Left renal cortex interstitium (tissue), 4 donors: ENCODE measurements at places on chromosomes 16 and 17.

DNA sequence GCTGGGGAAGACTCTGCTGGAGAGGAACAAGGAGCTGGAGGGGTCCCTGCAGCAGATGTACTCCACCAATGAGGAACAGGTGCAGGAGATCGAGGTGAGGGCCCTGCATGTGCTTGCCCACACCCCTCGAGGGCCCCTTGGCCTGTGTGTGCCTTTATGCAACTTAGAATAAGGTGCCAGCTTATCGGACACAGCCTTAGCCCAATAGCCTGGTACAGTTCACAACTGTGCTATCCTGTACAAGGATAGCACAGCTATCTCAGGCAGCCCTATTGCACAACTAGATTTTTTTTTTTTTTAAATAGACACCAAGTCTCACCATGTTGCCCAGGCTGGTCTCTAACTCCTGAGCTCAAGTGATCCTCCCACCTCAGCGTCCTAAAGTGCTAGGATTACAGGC, 12.1 kb downstream of the CDR2L start:
- no peak for DNase-seq

DNA sequence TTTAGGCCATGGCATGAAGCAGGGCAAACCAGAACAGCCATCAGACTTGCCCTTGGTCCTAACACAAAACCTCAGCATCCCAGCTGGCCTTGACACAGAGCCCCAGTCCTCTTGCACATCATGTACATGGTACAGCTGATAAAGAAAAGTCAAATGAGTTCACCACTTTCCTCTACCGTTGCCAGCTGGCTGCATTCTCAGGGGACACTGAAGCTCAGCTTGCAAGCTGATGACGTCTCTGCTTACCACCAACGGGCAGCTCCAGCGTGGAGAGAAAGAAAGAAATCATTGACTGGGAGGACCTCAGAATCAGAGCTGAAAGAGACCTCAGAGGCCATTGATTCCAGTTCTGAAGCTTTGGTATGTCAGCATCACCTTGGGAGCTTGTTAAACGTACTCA, 80.7 kb upstream of the CES5A start:
- DNase-seq, result no peak

DNA sequence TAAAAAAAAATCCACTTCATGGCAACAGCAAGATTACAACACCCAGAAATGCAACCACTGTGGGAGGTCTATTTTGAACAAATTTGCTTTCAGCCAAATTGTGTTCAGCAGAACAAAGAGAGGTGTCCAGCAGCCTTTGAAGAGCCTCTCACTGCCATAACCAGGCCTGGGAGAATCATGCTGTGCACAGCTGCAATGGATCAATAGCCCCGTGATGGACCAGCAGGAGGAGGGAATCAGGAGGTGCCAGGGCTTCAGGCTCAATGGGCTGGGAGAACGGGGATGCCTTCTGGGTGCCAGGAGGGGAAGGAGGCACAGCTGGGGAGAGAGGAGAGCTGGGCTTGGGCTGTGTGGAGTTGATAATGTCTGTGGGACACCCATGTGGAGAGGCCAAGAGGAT, 366.2 kb upstream of the EEF2KMT start:
- DNase-seq, result no peak

DNA sequence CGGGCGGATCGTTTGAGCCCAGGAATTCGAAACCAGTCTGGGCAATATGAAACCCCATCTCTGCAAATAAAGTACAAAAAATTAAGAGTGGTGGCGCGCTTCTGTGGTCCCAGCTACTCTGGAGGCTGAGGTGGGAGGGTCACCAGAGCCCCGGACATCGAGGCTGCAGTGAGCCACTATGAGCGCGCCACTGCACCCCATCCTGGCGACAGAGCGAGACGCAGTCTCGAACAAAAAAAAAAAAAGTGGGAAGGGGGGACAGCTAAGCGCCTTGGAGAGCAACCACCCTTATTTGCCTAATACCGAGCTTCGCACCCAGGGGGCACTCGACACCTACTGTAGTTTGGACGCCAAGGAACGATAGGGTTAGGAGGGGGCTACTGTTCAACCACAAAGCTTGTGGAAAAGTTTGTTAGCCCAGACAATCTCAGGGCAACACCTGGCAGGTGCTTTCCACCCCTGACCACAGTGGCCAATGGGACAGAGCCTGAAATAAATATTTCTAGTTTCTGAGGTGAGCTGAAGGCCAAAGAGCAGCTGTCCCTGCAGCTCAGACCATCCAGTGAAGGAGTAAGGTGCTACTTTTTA, 847 bp upstream of the PSMC3IP start:
- peak; percentile 80 for DNase-seq

GRCh38 chr16:75222271-75222783, 3.5 kb downstream of the CTRB1 start:
- DNase-seq, result no peak

- DNase-seq, result no peak
Measured at GRCh38 chr17:7219812-7220592, at the start of the genes ACADVL and DLG4. ACADVL (plus strand) TSS chr17:7219938; CDS start chr17:7219985, 47 bp downstream. DLG4 (minus strand) TSS chr17:7219836.

- DNase-seq, result no peak
Measured at GRCh38 chr16:50293994-50294855, 27.9 kb downstream of the ADCY7 start.

- no peak for DNase-seq
Measured at GRCh38 chr17:75269844-75270217, 1.2 kb downstream of the MIF4GD start.

GRCh38 chr16:703406-703805, 2.2 kb downstream of the FBXL16 start:
- no peak for DNase-seq

DNA sequence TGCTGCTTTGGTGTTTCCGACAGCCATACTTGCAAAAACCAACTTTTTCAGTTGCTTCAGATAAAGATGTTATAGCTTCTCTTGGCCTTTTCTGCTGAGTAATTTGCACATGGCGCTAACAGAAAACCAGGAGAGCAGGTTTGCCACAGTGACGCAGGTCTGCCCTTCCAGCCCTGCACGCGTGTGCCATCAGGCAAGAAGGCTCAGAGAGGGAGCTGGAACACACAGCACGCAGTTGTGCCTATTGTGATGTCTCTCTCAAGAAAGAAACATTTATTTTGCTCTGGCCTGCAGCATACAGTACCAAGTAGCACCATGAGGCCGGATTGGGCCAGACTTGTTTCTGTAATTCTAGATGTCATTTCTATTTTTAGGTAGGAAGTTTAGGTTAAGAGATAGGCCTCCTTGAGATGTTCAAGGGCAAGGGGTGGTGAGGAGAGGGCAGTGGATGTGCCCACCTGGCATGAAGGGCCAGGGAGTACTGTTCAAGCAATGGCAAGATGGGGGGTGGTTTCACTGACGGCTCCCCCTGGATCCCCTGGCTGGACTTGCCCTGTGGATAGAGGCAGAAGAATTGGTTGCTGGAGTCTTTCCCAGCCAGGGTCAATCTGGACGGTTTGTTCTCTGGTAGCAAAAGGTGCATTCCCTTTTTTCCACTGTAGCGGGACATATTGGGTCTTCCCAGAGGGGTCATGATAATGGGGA, 1.9 kb downstream of the CBX2 start:
- no peak for DNase-seq

DNA sequence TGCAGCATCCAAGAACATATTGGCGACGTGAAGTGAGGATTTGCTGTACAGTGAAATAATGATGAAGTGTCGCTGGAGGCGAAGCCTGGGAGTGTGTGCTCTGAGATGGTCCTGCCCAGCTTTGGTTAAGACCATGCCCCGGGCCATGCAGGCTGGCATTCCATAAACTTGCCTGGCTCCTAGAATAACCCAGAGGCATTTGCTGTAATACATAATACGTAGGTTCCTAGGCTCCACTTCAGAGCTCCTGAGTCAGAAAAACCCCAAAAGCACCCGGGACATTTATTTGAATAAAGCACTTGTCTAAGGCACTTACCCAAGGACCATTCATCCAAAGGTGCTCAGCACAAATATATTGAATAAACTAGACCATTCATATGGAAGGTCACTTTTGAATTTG, 279.3 kb downstream of the ABCC12 start:
- no peak for DNase-seq

GRCh38 chr17:56111706-56112485, 41.4 kb upstream of the ANKFN1 start:
- DNase-seq, result no peak

GRCh38 chr17:27535178-27535928, 79.1 kb downstream of the KSR1 start:
- no peak for DNase-seq

- DNase-seq, result no peak
Measured at GRCh38 chr16:3890091-3890490, 9.6 kb upstream of the CREBBP start.

GRCh38 chr17:8797621-8798175, 1.5 kb downstream of the MFSD6L start:
- no peak for DNase-seq

DNA sequence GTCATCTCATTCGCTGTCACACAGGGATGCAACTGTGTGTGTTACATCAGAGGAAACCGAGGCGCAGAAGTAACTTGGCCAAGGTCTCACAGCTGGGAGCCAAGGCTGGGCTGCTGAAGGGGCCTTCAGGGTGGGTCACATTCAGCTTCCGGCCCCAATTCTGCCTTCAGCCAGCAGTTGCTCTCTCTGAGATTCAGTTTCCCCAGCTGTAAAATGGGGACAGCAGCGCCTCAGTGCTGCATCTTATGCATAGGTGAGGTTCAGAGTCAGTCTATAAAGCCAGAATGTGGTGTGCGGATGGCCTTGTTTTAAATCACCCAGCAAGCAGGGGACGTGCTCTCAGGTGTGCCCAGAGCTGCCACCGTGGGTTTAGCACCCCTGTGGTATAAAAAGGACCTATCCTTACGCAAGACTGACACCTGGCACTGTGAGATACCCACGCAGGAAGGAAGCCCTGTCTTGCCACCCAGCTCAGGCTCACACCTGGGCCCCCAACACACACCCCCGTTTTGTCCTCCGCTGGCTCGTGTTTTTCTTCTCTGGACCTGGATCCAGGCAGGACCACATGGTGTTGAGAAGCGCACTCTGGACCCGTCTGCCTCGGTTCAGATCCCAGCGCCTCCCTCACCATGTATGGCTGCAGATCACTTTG, 94.6 kb upstream of the GSE1 start:
- DNase-seq, result no peak

GRCh38 chr16:81469710-81470535, 25.3 kb downstream of the CMIP start:
- no peak for DNase-seq

DNA sequence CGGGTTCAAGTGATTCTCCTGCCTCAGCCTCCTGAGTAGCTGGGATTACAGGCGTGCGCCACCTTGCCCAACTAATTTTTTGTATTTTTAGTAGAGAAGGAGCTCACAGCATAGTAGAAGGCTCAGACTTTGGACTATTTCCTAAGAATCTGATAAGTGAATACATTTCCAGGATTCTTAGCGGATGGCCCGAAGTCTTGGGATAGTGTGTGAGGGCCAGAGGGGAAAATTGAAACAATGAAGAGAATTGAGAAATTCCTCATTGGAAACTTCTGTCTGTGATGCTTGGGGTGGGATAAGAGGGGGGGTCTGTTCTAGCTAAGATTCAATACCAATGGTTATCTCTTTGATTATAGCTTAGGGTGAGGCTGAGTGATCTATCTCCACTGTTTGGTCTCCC, 183.3 kb downstream of the MSI2 start:
- DNase-seq, result no peak

DNA sequence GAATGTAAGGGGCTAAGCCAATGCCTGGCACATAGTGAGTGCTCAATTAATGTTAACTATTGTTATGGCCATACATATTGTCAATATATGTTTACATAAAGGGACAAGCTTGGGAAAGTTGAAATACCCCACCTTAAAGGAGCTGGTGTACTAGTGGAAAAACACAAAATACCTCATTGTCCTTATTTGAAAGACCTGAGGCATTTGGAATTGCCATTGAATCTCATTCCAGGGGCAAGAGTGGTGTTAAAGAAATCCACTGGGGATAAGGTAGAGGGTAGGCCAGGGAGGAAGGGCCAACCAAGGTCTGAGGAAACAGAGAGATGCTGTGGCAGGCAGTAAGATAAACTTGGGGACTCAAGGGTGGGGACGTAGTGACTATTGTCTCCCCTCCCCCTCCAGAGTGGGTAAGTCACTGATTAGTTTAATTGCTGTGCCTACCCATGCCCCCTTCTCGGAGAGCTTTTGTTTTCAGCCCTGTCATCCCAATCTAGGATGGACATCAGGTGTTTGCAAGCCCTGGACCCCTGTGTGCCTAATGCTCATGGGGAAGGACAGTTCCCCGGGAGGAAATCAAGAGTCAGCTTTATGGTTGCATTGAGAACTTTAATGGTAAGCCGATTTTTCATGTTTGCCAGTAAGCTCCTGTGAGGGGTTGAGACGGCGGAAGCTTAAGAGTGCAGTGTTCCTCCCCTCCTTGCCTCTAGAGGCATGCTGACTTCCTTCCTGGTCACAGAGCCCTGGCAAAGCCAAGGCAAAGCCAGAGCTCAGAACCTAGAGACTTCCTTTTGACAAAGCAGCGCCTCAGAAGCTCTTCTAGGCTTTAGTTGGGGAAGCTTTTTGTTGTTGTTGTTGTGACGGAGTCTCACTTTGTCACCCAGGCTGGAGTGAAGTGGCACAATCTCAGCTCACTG, 2.5 kb upstream of the HEATR9 start:
- DNase-seq, result no peak

DNA sequence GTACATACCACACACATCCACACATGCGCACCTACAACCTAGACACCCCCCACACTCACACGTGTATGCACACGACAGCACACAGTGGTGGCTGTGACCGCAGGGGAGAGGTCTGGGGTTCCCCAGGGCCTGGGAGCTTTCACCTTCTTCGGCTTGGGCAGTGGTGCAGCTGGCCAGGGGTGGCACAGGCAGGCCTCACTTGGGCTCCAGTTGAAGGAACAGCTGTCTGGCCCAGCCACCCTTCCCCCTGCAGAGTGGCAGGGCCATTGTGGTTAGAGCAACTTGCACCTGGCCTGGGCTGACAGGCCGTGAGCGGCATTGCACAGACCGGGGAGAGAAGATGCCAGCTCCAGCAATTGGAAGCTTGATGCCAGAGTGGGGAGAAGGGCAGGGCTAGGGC, 114.5 kb upstream of the GSE1 start:
- DNase-seq, result no peak

GRCh38 chr17:56833057-56833808, 487 bp downstream of the C17orf67 start:
- no peak for DNase-seq

DNA sequence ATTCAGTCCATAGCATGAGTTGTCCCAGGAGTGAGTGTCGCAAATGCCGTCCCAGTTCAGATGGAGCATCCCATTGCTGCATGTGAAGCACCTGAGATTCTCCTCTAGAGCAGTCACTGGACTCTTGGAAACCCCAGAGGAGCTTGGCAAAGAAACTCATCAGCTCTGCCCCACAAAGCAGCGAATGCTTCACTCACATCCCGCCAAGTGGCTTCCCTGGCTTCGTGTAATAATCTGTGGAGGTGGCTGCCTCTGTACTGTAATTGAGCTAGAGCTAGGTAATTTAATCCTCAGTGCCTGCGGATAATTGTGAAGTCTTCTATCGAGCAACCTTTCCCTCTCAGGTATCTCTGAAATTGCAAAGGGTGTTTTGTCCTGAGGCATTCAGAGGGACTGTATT, 107.1 kb downstream of the SNX29 start:
- DNase-seq, result no peak

- no peak for DNase-seq
Measured at GRCh38 chr17:72590382-72590781, 469.6 kb downstream of the SOX9 start.
